Activated CD4-positive, alpha-beta T cell treated with anti-CD3 and anti-CD28 coated beads, Interleukin-2, amount 50 U/mL, for 48 hours (primary cell): ENCODE measurements at places on chromosomes 12 and 14.

GRCh38 chr12:118560733-118561132, 184.4 kb downstream of the SUDS3 start:
- no peak for DNase-seq

GRCh38 chr12:100447381-100447780, 26.3 kb upstream of the NR1H4 start:
- no peak for DNase-seq

- no peak for DNase-seq
These were observed 481.4 kb upstream of the TMEM132C start for GRCh38 chr12:127785540-127785939.

- DNase-seq: no peak
These were observed 214.6 kb downstream of the C12orf50 start for GRCh38 chr12:87814625-87815024.

DNA sequence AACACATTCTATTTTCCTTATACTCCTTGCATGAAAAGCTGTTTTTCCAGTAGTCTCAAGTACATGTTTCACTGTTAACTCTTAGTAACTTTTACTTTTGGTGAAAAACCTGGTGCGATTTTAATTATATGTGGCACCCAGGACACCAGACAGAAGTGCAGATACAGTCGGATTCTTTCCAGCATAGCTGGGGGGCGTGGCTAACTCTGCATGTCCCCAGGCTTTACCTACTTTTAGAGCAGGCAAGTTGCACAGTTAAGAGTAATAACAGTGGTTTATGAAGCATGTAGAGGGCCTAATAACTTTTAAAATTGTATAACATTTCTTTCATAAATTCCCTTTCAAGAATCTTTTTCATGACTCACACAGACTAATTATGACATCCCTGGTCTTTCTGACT, 70.7 kb downstream of the HSD17B6 start:
- no peak for DNase-seq

- no peak for DNase-seq
These were observed 51.6 kb upstream of the PARP11 start for GRCh38 chr12:3924761-3925160.

- DNase-seq: no peak
These were observed 300.3 kb downstream of the ZFP36L1 start for GRCh38 chr14:68492381-68493151.

- DNase-seq: peak; percentile 55
These were observed 203.6 kb downstream of the EFCAB11 start for GRCh38 chr14:89750908-89751392.

GRCh38 chr14:89550821-89551220, 133.8 kb upstream of the FOXN3 start:
- no peak for DNase-seq

- no peak for DNase-seq
These were observed 181.9 kb upstream of the ARHGAP5 start for GRCh38 chr14:31895206-31895605.

DNA sequence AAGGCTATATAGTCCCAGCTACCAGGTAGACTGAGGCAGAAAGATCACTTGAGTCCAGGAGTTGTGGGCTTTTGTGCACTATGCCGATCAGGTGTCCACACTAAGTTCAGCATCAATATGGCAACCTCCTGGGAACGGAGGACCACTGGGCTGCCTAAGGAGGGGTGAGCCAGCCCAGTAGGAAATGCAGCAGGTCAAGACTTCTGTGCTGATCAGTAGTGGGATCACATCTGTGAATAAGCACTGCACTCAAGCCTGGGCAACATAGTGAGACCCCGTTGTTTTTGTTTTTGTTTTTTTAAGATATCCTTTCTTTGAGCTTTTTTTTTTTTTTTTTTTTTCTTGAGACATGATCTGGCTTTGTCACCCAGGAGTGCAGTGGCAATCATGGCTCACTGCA, 135.8 kb upstream of the AEBP2 start:
- DNase-seq: no peak

GRCh38 chr14:51513933-51514332, 137.8 kb upstream of the FRMD6 start:
- no peak for DNase-seq

DNA sequence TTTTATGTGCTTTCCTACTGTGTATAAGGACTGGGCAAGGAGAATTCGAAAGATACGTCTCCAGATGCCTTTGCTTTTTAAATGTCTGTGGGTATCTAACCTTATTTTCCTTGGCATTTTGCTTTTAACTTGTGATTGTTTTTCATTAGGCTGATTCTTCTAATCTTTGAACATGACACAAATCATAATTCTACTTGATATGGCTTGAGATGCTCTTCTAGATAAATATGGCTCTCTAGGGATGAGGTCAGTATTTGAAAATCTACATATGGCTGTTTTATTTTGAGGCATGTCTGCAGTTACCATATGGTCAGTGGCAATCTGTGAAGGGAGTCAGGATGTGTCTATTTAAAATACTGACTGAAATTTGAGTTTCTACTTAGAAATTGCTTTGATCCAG, 139.2 kb downstream of the SLC2A13 start:
- DNase-seq: no peak

GRCh38 chr12:102407776-102408486, 72.4 kb downstream of the IGF1 start:
- no peak for DNase-seq

DNA sequence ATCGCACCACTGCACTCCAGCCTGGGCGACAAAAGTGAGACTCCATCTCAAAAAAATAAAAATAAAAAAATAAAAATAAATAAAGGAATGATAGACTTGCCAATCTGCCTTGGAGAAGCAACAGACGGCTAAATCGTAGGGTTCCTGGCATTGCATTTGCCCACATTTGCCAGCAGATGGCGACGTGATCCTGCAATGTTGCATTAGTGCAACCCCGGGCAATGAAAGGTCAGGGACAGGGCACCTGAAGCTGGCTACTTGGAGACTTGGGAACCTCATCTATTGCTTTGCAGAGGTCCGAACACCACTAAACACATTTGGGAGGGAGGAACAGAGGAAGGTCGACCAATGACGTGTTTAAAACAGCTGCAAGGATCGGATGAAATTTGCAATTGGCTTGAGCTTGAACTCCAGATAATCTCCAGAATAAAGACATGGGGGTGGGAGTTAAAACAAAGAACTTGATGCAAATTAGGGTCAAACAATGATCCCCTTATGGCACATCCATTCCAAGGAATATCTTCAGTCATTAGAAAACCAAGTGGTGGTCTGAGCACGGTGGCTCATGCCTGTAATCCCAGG, 34.6 kb downstream of the SPRING1 start:
- peak; percentile 75 for DNase-seq

GRCh38 chr12:46608431-46609272, 217.1 kb downstream of the SLC38A4 start:
- DNase-seq: no peak
